ENCODE measurements at places on chromosomes 11 and 22.

- no peaks in the 10 kb centered on the region for H3K4me1 ChIP-seq
- no peak overlapping the region for H3K27ac ChIP-seq
- no peak overlapping the region for H3K4me3 ChIP-seq
- H3K36me3 ChIP-seq, result peaks cover 45% of the 10 kb centered on the region
Observed at GRCh38 chr11:117337076-117337475, 9.4 kb downstream of the CEP164 start.

GRCh38 chr11:64564947-64565889 lies 25.8 kb upstream of the SLC22A12 start:
- H3K36me3 ChIP-seq, result no peaks in the 10 kb centered on the region
- peaks cover 24% of the 10 kb centered on the region for H3K27me3 ChIP-seq
- H3K4me1 ChIP-seq, result peaks cover 3% of the 10 kb centered on the region
- no peak overlapping the region for H3K4me3 ChIP-seq

GRCh38 chr22:23566705-23567475 lies 13.2 kb downstream of the IGLL1 start:
- peaks cover 39% of the 10 kb centered on the region for H3K27me3 ChIP-seq
- no peak for DNase-seq
- peaks cover 12% of the 10 kb centered on the region for H3K4me1 ChIP-seq
- H3K36me3 ChIP-seq, result no peaks in the 10 kb centered on the region
- H3K27ac ChIP-seq, result no peak overlapping the region

DNA sequence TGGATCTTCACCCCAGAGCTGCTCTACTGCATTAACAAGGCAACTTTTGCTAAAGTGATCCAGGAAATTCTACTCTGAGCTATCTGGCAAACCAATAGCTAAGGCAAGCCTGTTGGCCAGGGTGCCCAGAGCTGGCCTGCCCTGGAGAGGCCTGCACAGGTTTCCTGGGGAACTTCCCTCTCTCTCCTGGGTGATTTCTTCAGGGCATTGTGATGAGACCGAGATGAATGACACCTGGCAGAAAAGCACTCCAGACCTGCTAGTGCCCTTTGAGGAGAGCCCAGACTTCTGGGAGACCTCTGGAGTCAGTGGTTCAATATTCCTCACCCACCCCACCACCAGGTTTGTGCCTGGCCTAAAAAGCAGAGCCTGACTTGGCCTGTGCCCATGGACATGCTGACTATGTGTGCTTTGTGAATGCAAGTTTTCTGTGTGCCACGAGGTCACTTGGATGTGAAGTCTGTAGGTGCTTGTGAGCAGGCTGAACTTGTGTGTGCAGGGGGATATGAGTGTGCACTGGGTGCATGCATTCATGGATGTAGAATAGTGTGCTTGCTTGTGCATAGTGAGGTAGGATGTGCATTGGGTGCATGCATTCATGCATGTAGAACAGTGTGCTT lies 4.4 kb upstream of the APLNR start:
- no peak for DNase-seq
- no peak overlapping the region for H3K27ac ChIP-seq
- H3K4me1 ChIP-seq, result no peaks in the 10 kb centered on the region
- peaks cover 57% of the 10 kb centered on the region for H3K27me3 ChIP-seq
- no peaks in the 10 kb centered on the region for H3K36me3 ChIP-seq
- H3K4me3 ChIP-seq, result no peak overlapping the region

DNA sequence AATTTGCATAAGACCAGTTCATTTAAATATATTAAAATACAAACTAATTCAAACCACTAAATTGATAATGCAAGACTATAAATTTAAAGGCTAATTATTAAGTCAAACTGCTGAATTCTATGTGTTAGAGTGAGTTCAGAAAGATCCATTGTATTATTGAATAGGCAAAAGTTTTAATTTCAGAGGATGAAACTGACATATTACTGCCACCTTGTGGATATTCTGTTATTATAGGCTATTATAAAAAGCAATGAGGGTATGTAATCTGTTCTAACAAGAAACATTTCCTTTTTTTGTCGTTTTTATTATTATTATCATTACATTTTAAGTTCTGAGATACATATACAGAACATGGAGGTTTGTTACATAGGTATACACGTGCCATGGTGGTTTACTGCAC lies 20.9 kb upstream of the NAALAD2 start:
- peaks cover 2% of the 10 kb centered on the region for H3K27me3 ChIP-seq
- no peaks in the 10 kb centered on the region for H3K4me1 ChIP-seq
- DNase-seq, result no peak
- no peak overlapping the region for H3K27ac ChIP-seq

DNA sequence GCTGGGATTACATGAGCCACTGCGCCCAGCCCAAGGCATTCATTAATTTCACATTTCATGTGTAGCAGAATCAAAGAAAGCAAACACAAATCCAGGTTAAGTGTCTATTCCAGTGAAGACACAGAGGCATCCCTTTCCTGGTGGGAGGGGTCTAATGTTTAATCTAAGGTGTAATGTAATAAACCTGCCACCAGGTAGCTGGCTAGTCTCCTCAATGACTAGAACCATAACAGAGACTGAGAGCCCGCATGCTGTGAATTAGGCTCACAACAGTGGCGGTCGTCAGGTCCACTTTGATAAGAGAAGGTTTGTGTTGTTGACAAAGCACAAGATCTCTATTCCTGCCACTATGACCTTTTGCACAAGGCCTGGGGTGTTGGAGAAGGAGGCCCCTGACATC lies 64.2 kb upstream of the ADA2 start:
- H3K36me3 ChIP-seq, result no peaks in the 10 kb centered on the region
- DNase-seq, result no peak
- H3K4me3 ChIP-seq, result no peak overlapping the region
- H3K27ac ChIP-seq, result no peak overlapping the region

- H3K4me3 ChIP-seq, result no peak overlapping the region
- H3K36me3 ChIP-seq, result no peaks in the 10 kb centered on the region
- no peaks in the 10 kb centered on the region for H3K27me3 ChIP-seq
- peak; percentile 89 for DNase-seq
- peak overlapping the region; percentile 99 for H3K27ac ChIP-seq
Observed at GRCh38 chr11:86592659-86593451, 79.6 kb downstream of the ME3 start.

DNA sequence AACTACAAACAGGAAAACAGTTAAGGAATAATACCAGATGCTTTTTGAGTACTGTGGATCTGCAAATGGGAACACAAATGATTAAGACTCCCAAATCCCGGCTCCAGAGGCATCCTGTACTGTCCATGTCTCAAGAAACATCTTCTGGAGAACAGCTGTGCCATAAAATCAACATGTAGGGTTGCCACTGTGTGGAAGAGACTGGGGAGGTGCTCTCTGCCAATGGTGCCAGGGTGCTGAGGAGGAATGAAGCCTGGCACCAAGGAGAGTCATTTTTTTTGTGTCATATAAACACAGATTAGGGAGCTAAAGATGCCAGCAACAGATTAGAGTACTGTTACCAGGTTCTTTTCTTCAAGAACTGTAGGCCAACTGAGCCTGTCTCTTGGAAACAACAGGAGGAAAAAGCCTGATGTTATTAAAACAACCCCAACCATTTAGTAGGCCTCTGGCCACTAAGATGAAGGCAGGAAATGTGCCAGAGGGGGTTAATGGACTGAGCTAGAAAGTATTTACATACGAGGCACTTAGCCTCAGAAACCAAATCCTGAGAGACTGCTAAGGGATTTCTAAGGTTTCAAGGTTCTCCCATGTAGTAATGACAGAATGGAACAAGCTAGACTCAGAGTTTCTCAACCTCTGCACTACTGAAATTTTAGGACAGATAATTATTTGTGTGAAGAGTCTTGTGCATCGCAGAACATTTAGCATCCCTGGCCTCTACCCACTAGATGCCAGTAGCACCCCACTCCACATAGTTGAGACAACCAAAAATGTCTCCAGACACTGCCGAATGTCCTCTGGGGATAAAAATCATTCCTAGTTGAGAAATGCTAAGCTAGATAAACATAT lies 54.6 kb upstream of the CHRM4 start:
- no peaks in the 10 kb centered on the region for H3K27me3 ChIP-seq
- peak; percentile 76 for DNase-seq
- H3K27ac ChIP-seq, result no peak overlapping the region
- no peak overlapping the region for H3K4me3 ChIP-seq
- H3K4me1 ChIP-seq, result no peaks in the 10 kb centered on the region
- peaks cover 21% of the 10 kb centered on the region for H3K36me3 ChIP-seq

- H3K27ac ChIP-seq, result no peak overlapping the region
- peaks cover 9% of the 10 kb centered on the region for H3K4me1 ChIP-seq
- DNase-seq, result no peak
Observed at GRCh38 chr22:30667107-30667493, 575 bp downstream of the DUSP18 start.

DNA sequence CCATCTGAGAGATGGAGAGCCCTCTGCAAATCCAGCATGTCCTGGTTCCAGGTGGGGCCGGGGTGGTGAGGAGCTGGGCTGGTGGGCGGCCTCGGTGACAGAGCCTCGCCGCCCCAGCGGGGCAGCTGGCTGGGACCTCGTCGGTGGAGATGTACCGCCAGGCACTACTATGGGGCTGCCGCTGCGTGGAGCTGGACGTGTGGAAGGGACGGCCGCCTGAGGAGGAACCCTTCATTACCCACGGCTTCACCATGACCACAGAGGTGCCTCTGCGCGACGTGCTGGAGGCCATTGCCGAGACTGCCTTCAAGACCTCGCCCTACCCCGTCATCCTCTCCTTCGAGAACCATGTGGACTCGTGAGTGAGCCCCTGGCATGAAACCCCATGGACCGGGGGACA lies 7.0 kb downstream of the PLCB3 start:
- H3K4me3 ChIP-seq, result no peak overlapping the region
- H3K36me3 ChIP-seq, result peaks cover 75% of the 10 kb centered on the region
- H3K27me3 ChIP-seq, result no peaks in the 10 kb centered on the region
- H3K27ac ChIP-seq, result no peak overlapping the region

DNA sequence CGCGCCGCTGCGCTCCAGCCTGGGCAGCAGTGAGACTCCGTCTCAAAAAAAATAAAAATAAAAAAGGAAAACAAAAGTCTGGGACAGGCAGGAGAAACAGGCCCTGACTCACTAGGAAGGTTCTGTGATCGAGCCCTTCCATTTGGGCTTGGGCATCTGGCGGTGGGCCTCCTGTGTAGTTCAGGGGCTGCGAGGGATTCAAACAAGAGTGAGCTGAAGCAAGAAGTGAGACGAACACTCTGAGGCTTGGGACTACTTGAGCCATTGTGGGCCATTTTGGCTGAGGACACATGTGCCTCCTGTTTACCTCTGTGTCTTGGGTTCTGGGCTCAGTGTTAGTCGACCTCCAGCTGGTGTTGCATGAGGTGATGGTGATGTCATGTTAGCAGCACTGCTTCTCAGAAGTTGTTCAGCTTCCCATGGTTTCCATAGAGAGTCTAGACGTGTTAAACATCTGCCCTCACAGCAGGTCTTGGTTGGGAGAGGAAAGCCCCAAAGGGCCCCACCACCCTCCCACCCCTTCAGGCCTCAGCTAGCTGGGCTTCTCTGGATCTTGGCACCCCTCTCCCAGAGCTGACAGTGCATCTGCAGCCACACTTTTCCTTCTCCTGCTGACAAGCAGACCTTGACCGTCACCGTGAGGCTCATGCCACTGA lies 57.8 kb downstream of the MED15 start:
- H3K27ac ChIP-seq, result no peak overlapping the region
- peaks cover 60% of the 10 kb centered on the region for H3K36me3 ChIP-seq

- H3K4me1 ChIP-seq, result peaks cover 2% of the 10 kb centered on the region
- no peak for DNase-seq
- no peaks in the 10 kb centered on the region for H3K27me3 ChIP-seq
Observed at GRCh38 chr11:63698976-63699733, 17.9 kb downstream of the RTN3 start.

DNA sequence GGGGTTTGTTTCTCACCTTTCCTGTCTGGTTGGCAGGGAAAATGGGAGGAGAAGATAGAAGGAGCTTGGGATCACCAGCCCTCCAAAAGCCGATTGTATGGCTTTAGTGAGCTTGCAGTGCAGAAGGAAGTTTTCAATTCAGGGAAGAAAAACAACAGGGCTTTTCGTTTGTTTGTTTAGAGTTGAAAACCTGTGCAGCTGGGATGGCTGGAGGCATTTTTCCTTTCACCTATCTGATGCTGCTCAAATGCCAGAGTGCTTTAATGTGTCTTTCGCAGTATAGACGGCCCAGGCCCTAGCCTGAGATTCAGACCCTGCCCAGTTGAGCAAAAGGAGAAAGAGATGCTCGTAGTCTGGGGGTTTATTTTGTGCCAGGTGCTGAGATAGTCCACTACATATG lies 87.9 kb downstream of the INSC start:
- H3K4me3 ChIP-seq, result no peak overlapping the region
- no peak for DNase-seq
- peaks cover 4% of the 10 kb centered on the region for H3K4me1 ChIP-seq
- no peaks in the 10 kb centered on the region for H3K27me3 ChIP-seq

- peak overlapping the region; percentile 99 for H3K4me3 ChIP-seq
- no peaks in the 10 kb centered on the region for H3K27me3 ChIP-seq
- H3K4me1 ChIP-seq, result peaks cover 20% of the 10 kb centered on the region
- peak overlapping the region; percentile 70 for H3K27ac ChIP-seq
- DNase-seq, result peak; percentile 41
Observed at GRCh38 chr11:67119585-67120391, 725 bp downstream of the KDM2A start.

DNA sequence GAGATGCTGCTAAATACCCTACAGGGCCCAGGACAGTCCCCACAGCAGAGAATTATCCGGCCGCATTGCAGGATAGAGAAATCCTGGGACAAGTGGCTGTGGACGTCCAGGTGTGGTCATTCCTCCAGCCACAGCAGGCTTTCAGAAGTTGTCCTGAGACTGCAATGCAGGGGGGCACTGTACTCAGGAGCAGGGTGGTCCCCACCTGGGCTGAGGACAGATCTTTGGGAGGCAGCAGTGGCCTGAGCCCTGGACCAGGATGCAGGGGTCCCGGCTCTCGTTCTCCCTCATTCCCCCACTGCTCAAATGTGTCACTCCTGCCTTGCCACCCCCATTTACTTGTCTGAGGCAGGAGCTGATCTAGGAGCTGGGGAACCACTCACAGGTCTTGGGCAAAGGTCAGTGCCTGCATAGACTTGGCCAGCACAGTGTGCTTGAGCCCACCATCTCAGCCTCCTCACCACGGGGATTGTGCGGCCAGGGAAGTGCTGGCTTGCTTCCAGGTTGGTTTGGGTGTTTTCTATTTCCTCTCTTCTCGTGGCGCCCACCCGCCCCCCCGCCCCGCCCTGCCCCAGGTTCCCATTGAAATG lies 15.3 kb downstream of the LINC01488 start:
- H3K27ac ChIP-seq, result peak overlapping the region; percentile 55
- peaks cover 3% of the 10 kb centered on the region for H3K36me3 ChIP-seq

DNA sequence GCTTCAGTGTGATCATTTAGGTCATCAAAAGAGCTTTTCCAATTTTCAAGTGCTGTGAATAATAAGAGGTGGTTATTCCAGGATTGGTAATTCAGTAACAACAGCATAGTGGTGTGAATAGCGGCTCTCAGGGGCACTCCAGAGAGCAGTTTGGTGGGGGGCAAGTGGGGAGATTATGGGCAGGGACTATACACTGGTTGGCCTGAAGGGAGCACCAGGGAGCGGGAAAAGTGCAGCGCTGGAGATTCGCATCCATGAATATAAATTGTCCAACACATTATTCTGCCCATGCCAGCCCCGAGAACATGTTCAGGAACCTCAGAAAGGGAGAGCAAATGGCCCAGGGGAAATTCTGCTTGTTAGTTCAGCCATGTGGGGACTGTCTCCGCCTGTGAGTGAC lies 37.9 kb downstream of the OR6Q1 start:
- peaks cover 2% of the 10 kb centered on the region for H3K27me3 ChIP-seq
- no peak overlapping the region for H3K27ac ChIP-seq
- no peak overlapping the region for H3K4me3 ChIP-seq
- peaks cover 2% of the 10 kb centered on the region for H3K4me1 ChIP-seq

GRCh38 chr11:71446942-71447688 lies 1.1 kb downstream of the DHCR7 start:
- H3K27me3 ChIP-seq, result no peaks in the 10 kb centered on the region
- DNase-seq, result peak; percentile 90
- H3K36me3 ChIP-seq, result peaks cover 47% of the 10 kb centered on the region
- no peak overlapping the region for H3K27ac ChIP-seq
- H3K4me1 ChIP-seq, result peaks cover 11% of the 10 kb centered on the region
- no peak overlapping the region for H3K4me3 ChIP-seq
